ENCODE measurements at places on chromosomes 1 and 21.

DNA sequence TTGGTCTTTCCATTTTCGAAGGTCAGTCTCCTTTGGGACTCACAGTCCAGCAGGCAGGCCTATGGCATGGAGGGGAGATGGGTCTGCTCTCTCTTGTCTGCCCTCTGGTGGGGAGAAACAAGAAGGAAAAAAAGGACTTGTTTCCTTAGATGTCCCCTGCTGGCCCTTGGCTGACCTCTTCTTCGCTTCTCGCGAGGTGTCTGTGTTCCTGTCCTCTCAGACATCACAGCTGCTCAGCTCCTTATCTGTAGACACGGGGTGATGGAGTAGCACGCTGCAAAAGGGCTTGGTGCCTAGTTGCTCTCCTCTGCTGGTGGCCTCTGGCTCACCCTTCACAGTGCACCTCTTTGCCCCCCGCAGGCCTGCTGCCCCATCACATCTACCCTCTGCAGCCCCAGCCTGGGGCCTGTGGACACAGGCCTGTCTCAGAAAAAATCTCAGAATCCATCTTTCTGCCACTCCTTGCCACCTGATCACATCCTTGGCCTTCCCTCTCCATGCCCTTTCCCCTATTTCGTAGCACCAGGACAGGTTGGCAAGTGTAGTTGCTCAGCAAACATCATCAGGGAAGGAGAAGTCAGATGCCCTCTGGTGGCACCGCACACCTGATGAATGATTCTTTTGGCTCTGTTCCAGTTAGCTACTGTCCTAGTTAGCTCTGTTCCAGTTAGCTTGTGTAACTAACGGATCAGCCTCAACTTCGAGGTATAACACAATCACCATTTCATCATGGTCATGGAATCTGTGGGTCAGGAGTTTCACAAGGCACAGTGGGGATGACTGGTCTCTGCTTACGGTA lies 18.7 kb upstream of the AK2 start:
- peak; percentile 62 for DNase-seq

GRCh38 chr21:45617021-45617921 lies 26.3 kb upstream of the PCBP3 start:
- no peak for DNase-seq

- no peak for DNase-seq
Observed at GRCh38 chr1:109020693-109021257, 21.1 kb downstream of the WDR47 start.

GRCh38 chr21:37268186-37268503 lies 1.0 kb upstream of the VPS26C start:
- DNase-seq: no peak

DNA sequence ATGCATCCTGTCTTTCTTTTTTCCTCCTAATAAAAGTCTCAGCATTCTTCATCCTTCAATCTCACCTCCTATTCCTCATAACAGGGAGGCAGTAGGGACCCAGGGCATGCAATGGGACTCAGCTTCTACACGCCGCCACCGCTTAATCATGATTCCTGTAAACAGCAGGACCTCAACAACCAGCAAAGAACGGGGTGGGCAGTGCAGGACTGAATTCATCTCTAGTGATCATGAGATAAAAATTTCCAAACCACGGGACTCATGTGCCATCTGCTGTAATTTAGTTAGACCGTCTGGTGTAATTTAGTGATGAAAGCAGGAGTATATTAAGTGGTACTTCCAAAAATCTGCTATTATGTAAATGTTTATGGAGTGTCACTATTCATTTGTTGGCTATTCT lies 5.4 kb downstream of the PRAMEF12 start:
- DNase-seq: no peak
